ENCODE measurements at places on chromosomes 2 and 18.

GRCh38 chr18:29123706-29124530 lies 947.0 kb upstream of the CDH2 start:
- no peak for DNase-seq

GRCh38 chr2:189587780-189588179 lies 7.2 kb upstream of the SLC40A1 start:
- no peak for DNase-seq

DNA sequence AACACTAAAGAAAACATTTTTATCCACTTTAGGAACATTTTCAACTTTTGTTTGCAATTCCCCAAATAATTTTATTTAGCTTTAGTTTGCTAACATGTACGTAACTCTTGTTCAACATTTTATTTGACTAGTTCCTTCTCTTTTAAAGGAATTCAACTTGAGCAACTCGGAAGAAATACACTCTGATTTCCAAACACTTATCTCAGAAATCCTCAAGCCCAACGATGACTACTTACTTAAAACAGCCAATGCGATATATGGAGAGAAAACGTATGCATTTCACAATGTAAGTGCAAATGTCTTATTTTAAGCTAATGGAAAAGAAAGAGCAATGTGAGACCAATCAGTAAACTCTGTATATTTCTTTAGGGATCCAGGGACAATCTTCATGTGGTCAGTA lies 10.1 kb downstream of the SERPINB10 start:
- DNase-seq, result no peak

- DNase-seq, result no peak
These were observed 11.4 kb upstream of the ARID5A start for GRCh38 chr2:96525211-96525507.

- DNase-seq, result no peak
These were observed 69.9 kb downstream of the KCNG2 start for GRCh38 chr18:79867666-79868065.

GRCh38 chr2:230575642-230576324 lies 136.9 kb upstream of the CAB39 start:
- DNase-seq, result peak; percentile 30

DNA sequence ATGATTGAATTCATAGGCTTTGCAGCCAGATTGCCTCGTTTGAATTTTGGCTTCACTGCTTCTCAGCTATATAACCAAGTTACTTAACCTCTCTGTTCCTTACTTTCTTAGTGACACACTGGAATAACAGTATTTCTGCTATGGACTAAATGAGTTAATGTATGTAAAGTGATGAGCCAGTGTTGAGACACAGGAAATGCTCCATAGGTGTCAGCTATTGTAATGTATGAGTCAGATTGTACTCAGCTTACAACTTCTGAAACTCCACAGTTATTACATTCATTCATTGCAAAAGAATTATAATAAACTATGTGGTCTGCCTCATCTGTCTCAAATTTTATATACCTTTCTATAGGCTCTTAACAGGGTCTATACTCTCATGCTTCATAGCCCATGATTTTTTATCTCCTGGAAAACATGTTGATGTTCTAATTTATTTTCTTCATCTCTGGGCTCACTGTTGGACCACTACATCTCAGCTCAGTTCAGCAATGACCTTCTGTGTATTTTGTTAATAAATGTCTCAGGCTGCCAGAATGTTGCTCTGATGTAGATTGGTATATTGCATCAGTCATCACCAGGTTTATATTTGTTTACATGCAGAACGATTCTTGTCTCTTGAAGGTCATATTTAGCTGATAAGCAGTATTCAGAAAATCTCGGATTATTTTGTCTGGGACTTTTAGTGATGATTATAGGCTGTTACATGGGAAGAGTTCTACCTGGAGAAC lies 76.2 kb downstream of the MAP3K20 start:
- DNase-seq, result no peak

GRCh38 chr2:118003396-118003824 lies 10.5 kb downstream of the CCDC93 start:
- peak; percentile 27 for DNase-seq

DNA sequence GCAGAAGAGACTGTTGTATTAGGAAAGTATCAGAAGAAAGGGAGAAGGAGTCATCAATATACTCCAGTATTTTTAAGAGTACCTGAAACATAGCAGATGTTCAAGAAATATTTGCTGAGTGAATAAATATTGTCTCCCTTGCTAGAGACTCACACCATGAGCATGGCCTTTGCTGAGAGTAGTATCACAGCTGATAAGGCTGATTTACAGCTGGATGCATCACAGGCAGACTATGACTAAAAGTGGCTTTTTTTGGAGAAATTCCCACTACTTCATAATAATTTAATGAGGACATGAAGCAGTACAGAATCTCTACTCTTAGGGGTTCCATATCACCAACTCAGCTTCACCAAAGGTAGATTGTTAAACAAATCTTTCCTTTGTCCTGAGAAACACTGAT lies 373.3 kb downstream of the RBM43 start:
- DNase-seq, result no peak

- DNase-seq, result no peak
These were observed 258.9 kb downstream of the DYSF start for GRCh38 chr2:71712158-71712818.

DNA sequence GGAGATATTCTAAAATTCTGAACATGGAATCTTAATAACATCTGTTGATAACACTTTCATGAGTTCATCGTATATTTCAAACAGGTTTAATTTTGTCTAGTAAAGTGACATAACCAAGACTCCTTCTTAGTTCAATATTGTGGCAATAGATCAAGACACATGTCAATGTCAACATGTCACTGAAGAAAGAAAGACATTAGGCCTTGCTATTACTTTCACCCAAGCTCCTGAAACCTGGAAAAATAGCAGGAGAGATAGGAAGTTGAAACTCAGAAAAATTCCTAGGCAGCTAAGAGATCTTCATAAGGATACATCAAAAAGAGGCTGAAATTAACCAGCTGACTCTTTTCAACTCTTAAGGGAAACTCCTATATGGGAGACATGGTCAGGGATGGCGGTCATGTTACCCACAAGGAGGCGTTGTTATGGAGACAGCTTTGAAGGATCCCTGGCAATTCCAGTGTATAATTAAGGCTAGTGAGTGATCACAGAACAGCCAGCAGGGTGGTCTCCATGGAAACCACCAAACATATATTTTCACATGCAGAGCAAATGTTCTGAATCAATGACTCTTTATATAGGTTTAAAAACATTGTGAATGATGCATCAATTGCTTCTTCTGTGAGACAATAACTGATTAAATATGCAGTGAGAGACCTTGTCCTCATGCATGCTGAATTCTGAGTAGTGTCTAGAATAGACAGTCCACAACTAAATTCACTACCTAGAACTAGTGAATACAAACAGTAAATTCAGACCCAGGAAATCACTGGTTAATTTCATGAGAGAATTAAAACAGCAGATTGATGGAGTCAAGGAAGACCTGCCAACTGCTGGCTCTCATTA lies 115.3 kb upstream of the RIOK3 start:
- DNase-seq, result no peak

GRCh38 chr2:47485177-47485576 lies 82.2 kb downstream of the MSH2 start:
- DNase-seq, result no peak

DNA sequence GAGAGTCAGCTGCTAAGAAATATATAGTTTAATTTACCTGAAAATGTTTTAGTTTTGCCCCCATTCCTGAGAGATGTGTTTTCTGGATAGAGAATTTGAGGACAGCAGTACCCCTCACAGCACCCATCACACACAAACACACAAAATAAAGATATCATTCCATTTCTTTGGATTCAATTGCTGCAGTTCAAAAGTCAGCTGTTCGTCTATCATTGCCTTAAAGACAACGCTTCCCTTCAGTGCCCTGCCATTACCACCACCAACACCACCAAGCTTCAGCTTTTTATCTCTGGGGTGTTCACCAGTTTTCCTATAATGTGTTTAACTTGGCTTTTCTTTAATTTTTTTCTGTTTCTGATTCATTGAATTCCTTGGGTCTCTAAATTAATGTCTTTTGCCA lies 49.7 kb downstream of the RDH14 start:
- DNase-seq, result no peak

DNA sequence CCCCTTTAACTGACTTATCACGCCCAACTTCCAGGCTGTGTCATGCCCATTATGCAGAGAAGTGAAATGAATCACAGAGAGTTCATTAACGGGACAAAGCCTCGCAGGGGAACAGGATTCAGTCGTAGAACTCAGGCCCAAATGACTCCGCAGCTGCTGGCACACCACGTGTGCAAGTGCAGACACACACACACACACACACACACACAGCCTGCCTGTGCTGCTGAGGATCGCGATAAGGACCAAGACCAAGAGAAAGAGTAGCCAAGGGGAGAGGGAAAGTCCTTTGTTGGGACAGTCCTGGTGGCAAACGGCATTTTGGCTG lies 90.0 kb upstream of the TAF1B start:
- no peak for DNase-seq

DNA sequence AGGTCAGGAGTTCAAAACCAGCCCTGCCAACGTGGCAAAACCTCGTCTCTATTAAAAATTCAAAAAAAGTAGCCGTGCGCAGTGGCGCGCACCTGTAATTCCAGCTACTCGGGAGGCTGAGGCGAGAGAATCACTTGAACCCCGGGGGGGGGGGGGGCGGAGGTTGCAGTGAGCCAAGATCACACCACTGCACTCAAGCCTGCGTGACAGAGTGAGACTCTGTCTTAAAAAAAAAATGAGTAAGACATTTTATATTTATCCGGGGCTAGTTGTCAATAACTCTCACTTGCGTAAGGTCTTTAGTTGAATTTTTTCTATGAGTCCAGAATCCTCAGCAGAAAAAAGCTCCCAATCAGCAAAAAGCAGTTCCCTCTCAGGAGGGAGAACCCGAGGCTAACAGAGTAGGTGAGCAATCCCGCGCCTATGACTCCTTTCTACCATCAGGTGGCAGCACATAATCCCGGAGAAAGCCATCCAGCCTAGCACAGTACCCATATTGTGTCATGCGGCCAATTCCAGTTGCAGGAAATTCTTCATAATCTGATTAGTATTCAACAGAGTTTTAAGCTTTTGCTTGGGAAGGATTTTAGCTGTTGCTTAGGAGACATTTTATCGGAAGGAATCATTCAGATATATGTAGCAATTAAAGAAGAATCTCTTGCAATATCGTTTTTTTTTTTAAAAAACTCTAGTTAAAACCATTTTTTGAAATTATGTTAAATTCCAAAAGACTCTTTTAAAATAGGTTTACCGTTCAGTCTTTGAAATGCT lies 11.9 kb upstream of the CRYGA start:
- peak; percentile 28 for DNase-seq

DNA sequence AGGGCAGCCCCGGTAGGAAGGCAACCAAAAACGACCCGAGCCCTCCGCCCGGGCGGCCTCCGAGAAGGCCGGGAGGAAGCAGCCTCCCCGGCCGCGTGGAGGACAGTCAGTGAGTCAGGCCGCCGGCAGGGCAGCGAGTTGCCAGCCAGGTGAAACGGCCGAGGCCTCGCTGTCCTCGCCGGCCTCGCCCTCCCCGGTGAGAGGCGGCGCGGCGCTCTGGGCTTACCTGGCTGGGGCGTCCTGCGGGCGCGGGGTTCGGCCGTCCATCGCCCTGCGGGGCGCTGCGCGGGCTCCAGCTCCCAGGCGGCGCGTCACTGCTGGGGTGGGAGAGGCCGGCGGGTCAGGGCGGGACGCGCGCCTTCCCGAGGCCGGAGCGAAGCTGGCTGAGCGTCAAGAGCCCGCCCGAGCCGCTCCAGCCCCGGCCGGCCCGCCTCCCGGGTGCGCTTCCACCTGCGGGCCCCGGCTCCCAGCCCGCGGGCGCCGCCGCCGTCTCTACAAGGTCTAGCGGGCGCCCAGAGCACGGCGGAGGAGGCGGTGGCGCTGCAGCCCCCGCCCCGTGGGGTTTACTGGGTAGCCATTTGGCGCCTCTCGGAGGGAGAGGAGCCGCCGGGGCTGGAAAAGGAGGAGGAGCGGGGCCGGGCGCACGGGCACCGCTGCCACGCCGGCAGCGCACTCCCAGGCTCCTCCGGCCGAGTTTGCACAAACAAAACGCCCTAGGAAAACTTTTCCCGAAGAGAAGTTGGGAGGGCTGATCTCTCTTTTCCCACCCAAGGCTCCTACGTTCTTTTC lies 499 bp downstream of the COBLL1 start:
- no peak for DNase-seq

DNA sequence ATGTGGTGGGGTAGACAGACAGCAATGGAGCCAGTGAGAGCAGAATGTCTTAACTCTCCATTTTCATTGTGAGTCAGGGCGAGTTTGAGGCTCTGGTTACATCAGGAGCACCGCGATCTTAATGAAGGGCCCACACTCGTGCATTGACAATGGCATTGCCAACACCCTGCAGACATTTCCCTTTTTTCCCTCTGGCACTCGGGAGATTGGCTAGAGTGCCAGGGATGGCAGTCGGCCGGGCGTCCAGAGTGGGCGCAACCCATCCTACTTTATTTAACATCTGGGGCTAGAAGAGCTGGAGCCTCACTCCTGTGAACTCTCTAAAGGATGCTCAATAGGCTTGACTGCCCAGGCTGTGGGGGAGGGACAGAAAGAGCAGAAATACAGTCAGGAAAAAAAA lies 9.7 kb downstream of the PROKR1 start:
- DNase-seq, result no peak

DNA sequence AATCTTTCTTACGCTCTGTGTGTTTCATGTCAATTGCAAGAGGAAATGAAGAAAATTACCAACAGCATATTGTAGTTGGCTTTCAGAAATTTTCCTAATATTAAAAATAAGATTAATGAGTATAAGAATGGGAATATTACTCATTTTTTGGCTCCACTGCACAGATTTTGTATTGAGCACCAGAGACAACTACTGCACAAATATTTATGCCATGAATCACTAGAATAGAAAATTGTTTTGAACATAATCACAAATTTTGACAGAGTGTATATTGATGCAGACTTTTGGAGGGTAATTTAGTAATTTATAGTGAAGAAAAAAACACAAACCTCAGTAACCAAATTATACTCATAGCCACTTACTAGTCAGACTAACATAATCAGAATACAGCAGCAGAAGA lies 118.3 kb downstream of the DOK6 start:
- DNase-seq, result no peak

DNA sequence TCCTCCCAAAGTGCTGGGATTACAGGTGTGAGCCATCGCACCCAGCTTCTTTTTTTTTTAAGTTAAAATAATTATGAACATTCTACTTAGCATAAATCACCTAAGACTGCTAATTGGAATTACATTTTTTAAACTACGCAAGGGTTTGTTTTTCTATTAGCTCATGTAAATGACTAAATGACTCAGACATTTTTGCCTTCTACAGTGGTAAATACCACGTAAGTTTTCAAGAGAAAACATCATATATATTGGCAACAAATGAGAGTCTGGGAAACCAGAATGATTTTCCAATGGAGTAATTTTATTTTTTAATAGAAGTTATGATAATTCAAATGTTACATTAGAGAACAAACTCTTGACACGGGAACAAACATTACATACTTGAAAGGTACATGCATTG lies 259.0 kb downstream of the ZNF385B start:
- DNase-seq, result no peak

Measured in stimulated activated CD8-positive, alpha-beta memory T cell treated with anti-CD3 and anti-CD28 coated beads, Interleukin-12 subunit alpha, Interleukin-12 subunit beta, amount 100 ng/mL, for 1 hour (primary cell).